Astrocyte (in vitro differentiated cells and primary cell): ENCODE measurements at places on chromosomes 5 and 9.
A peak's percentile ranks its signal among the peaks of the same experiment; 100 is the strongest.

- no peak overlapping the region for H3K27ac ChIP-seq
- no peak for DNase-seq
- no peaks in the 10 kb centered on the region for H3K36me3 ChIP-seq
- H3K27me3 ChIP-seq = no peaks in the 10 kb centered on the region
- peaks cover 20% of the 10 kb centered on the region for H3K4me1 ChIP-seq
Measured at GRCh38 chr9:37906312-37907239, 2.6 kb upstream of the SLC25A51 start.

- no peaks in the 10 kb centered on the region for H3K27me3 ChIP-seq
- H3K4me3 ChIP-seq = no peak overlapping the region
- no peak overlapping the region for H3K27ac ChIP-seq
- H3K4me1 ChIP-seq = no peaks in the 10 kb centered on the region
Measured at GRCh38 chr5:129271308-129271707, 176.8 kb downstream of the ISOC1 start.

DNA sequence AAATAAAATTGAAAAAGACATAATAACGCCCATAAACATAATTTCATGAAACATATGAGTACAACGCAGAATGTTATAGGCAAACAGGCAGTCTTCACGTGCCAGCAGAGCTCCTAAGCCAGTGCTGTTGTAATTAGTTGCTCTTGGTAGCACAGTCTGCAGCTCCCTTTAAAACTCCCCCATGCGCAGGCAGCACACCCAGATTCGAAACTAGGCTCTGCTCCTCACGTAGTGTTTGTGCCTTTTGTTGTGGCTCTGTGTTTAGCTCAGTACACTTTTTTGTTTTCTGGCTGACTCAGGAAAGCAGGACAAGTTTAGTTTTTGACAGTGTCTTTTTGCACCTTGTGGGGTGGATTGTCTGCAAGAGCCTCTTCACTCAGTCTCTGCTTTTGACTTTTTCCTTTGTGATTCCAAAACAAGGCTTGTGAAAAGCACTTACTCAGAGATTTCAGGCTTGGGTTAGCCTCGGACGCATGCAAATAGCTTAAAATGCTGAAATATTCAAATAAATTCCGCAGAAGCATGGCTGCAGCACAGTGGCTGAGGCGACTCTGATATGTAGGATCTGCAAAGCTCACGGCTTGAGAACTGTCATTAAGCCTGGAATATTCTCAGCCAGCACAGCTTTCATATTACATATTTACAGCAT lies 113.6 kb downstream of the IRX1 start:
- no peak for DNase-seq
- no peak overlapping the region for H3K27ac ChIP-seq
- H3K4me1 ChIP-seq = no peaks in the 10 kb centered on the region
- no peaks in the 10 kb centered on the region for H3K36me3 ChIP-seq
- H3K27me3 ChIP-seq = no peaks in the 10 kb centered on the region

DNA sequence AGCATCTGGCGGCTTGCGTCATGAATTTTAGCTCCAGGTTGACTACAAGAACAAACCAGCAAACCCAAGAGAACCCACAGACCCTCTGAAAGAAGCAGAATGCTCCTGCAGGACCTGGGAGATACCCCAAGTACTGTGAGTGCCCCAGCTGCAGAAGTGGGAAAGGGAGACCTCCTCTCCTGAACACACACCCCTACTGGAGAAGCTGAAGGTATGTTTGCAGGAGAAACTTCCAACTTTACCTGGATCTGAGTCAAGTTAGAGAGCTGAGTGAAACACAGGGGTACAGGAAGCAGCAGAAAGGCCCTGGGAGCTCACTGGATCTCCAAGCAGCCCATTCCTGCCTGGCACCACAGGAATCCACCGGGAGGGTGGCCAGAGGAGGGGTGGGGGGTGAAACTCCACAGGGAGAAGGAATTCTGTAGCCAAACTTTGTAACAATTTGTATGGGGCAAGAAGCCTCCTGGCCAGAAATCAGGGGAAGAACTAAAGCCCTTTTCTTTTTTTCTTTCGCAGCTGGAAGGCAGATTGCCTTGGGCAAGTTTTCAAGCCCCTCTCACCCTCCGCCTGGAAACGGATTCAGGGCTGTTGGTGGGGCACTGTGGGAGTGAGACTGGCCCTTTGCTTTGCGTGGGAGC lies 576.2 kb downstream of the BNC2 start:
- DNase-seq = peak; percentile 53
- H3K27me3 ChIP-seq = peaks cover 2% of the 10 kb centered on the region
- no peaks in the 10 kb centered on the region for H3K36me3 ChIP-seq
- H3K4me1 ChIP-seq = no peaks in the 10 kb centered on the region

DNA sequence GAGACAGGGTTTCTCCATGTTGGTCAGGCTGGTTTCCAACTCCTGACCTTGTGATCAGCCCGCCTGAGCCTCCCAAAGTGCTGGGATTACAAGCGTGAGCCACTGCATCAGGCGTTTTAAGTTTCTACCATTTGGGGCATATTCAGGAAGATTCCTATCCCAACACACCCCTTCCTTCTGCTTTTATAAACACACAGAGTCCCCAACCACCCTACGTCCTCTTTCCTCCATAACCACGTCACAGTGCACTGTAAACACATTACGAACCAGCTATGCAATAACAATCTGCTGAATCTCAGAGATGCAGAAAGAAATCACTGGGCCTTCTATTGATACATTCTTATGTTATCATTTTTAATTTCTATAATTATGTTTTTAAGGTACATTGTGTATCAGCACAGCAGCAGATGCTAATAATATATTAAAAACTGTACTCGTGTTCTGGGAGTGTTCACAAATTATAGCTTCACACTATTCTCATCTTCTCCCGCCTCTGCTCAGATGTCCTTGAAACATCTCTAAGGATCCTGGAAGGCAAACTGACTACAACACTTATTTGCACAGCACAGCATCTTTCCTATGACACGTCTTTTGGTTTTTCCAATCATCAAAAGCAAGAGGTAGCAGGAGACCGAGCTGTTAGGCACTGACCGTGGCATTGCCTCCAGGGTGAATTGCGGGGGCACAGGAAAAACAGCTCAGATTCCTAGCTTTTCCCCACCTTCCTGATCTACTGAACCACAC lies 60.2 kb downstream of the KCNIP1 start:
- no peak overlapping the region for H3K4me3 ChIP-seq
- H3K27me3 ChIP-seq = peaks cover 19% of the 10 kb centered on the region
- H3K27ac ChIP-seq = no peak overlapping the region
- no peak for DNase-seq

DNA sequence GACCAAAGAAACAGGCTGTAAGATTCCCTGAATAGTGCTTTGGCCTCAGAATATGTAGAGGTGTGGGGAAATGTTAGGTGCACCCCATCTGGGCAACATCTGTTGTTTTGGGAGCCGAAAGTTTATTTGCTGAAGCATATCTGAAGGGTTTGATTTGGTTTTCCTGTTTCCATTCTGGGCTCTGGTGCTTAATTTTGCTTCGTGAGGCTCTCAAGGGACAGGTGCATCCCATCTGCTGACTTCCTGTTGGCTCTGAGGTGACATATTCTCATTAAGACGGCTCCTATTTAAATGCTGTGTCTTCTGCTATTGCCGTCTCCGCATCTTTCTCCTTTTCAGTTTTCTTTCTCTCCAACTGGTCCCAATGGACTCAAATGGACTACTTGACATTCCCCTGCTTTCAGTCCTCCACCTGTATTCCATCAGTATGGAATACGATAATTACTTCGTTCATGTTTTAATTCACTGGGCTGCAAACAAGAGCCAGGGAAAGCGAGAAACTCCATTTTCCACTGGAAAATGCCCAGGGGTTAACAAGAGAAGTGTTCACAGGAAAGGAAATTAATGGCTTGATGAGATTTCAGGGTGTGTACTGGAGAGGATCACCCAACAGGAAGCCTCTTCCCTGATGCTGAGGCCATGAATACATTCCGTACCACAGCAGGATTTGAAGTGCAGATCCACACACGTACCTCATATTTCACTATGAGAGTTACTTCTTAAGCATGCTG lies 104.0 kb downstream of the MTX3 start:
- no peak for DNase-seq
- no peaks in the 10 kb centered on the region for H3K27me3 ChIP-seq
- no peaks in the 10 kb centered on the region for H3K36me3 ChIP-seq

DNA sequence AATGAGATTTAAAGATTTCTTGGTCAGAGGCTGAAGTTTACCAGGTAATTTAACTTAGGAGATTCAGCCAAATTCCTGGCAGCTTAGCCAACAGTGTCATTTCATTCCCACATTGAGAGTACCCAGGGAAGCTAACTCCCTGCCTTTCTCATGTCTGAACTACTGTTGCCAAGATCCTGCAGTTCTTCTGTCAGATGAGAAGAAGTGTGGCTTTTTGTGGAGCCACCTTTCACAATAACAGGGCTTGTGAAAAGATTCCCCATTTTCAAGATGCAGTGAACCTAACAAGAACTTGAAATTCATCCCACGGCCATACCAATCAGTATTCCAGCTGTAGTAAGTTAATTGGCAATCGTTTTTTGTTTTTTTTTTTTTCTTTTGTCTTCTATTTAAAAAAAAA lies 176.4 kb downstream of the XRCC4 start:
- H3K27me3 ChIP-seq = no peaks in the 10 kb centered on the region
- H3K4me3 ChIP-seq = no peak overlapping the region
- peaks cover 4% of the 10 kb centered on the region for H3K4me1 ChIP-seq
- no peaks in the 10 kb centered on the region for H3K36me3 ChIP-seq
- no peak overlapping the region for H3K27ac ChIP-seq

DNA sequence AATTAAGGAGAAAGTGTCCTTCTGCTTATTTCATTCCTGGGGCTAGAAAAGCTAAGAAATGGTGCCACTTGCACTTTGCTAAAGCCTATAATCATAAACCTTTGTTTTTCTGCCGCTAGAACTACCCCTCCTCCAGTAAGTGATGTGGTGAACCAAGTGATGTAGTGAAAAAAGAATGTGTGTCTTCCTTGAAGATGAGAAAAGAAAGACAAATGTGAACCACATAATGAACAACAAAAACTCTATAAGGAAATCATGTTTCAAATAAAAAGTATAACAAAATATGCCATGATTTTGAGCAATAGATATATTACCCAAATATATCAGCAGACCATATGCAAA lies 179.0 kb upstream of the SGCD start:
- no peak overlapping the region for H3K27ac ChIP-seq
- H3K27me3 ChIP-seq = no peaks in the 10 kb centered on the region
- peak; percentile 36 for DNase-seq
- peaks cover 8% of the 10 kb centered on the region for H3K4me1 ChIP-seq
